Brain pericyte (primary cell): ENCODE measurements at places on chromosomes 7 and 10.
A peak's percentile ranks its signal among the peaks of the same experiment; 100 is the strongest.

GRCh38 chr7:97117035-97117371 lies 495 bp upstream of the SDHAF3 start:
- DNase-seq, result no peak

DNA sequence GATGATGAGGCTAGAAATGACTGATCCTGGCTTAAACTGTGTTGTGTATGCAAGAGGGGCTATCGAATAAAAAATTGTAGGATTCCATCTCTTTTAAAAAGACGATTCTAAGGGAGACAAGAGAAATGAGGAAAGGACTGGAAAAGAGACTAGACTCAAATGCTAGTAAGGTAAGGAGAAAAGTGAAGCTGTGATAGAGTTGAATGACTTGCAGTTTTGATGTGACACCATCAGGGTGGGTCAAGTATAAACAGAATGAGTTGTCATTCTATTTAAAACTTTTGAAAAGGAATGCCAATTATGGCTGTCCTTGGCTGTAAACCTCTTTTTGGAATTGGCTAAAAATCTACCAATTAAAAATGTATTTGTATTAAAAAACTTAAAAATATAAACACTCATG lies 184.5 kb upstream of the PHF14 start:
- DNase-seq, result no peak

GRCh38 chr10:51215951-51216834 lies 141.9 kb downstream of the PRKG1 start:
- no peak for DNase-seq

DNA sequence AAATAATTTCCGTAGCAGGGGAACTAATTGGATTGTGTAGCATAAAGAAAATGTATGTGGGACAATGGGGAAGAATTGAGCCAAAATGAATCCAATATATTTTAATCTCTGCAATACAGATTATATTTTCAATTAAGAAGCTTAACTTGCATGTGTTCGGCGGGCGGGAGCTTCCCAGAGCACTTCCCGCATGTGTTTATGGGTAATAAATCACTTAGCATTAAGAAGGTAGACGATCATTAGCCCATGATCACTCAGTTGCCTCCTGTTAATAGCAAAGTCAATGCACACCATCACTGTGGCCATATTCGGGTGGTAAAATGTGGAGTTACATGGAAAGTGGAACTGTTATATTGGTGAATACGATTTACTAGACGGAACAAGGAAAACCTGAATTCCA lies 122.9 kb upstream of the INSYN2A start:
- DNase-seq, result no peak

DNA sequence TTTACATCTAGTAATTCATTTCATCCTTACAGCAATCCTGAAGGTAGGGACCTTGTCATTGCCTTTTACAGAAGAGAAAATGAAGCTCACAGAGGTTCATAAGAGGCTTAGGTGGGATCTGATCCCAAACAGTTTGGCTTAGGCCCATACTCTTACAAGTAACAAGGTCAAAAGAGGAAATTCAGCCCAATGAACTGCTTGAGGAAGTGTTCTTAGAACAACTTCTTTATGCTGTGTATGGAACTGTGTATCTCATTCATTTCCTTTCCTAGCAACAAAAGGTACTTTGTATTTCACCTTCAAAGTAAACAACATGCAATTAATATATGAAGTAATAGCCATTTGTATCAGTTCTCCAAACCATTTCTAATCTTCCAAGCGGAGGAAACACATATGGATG lies 79.3 kb downstream of the AVL9 start:
- no peak for DNase-seq

DNA sequence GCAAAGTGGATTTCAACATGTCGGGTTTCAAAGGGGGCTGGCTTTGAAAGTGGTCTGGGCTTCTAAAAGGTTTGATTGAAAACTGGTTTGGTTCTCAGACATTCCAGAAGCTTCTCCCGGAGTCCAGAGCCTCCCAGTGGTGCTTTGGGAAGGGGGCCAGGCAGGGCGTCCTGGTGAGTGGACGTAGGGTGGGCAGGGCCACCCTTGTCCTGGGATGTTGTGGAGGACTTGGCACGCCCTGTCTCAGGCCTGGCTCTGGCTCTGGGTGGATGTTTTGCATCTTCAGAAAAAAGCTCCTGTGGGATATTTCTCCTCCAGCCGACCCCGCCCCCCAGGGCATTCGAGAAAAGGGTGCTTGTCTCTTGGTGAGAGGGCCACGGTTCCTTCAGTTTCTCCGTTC lies 31.2 kb downstream of the GRIFIN start:
- DNase-seq, result no peak

GRCh38 chr7:91892821-91893340 lies 12.4 kb upstream of the MTERF1 start:
- DNase-seq, result no peak

GRCh38 chr10:46268076-46268881 lies 18.5 kb upstream of the ANTXRL start:
- DNase-seq, result no peak

- no peak for DNase-seq
Observed at GRCh38 chr7:4883033-4883371, 514 bp downstream of the RADIL start.

- DNase-seq, result peak; percentile 58
Observed at GRCh38 chr7:80583901-80584300, 54.5 kb upstream of the CD36 start.

DNA sequence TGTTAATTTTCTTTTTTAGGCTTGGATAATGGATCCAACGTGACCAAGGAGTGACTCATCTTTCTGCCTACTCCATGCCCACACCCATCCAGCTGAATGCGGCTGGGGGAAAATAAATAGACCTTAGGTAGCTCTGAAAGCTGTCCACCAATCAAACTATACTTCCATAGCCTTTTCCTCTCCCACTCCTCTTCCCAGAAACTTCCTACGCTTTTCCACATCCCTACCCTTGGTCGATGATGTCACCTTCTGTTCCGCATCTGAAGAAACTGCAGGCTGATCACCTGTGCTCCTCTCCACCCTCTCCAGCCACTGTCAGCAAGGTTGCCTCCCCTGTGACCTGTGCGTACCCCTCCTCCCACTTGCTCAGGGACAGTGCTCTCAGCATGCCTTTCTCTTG lies 359.8 kb upstream of the KLF6 start:
- DNase-seq, result no peak

- no peak for DNase-seq
Observed at GRCh38 chr10:98339799-98340198, 71.8 kb upstream of the LOXL4 start.

GRCh38 chr7:25940086-25940906 lies 211.7 kb upstream of the NFE2L3 start:
- DNase-seq, result no peak

DNA sequence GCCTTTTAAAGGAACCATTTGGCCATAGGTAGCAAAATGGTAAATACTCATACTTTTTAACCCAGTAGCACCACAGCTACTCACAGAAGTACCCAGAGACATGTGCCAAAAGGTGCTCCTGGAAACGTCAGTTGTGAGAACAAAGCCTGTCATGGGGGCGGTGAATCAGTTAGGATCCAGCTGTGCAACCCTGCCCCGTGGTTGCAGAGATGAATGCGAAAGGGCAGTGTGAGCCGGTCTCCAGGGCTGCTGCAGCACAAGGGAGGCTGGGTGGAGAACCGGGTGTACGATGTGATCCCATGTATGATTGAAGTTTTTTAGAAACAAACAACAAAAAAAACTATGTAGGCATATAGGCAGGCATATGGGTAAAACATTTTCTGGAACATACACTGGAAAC lies 1.3 kb upstream of the LRRC18 start:
- peak; percentile 40 for DNase-seq

DNA sequence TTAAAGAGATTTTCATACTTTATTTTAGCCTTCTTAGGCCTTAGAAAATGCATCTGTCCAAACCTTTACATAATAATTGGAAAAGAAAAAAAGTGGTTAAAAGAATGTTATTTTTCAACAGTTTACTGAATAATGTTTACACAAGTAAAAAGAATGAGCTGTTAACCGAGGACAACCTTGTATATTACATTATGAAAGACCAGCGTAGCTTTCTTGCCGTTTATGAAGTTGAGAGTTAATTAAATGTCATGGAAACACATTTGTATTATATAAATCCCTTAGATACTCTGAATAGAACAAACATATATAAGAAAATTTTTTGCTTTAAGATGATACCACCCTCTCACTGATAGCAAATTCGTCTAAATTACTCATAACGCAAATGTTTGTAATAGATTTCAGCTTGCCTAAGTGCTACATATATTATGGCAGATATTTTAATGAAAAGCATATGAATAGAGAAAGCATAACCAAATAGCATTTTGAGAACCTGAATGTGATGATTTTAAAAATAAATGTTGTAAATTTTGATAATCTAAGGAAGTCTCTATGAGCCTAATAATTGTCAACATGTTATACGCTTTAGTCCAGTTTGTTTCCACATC lies 9.1 kb downstream of the CACNB2 start:
- DNase-seq, result no peak

- DNase-seq, result no peak
Observed at GRCh38 chr10:75187961-75188426, 22.6 kb upstream of the VDAC2 start.

GRCh38 chr10:106132956-106133355 lies 1031.5 kb downstream of the SORCS1 start:
- DNase-seq, result no peak

DNA sequence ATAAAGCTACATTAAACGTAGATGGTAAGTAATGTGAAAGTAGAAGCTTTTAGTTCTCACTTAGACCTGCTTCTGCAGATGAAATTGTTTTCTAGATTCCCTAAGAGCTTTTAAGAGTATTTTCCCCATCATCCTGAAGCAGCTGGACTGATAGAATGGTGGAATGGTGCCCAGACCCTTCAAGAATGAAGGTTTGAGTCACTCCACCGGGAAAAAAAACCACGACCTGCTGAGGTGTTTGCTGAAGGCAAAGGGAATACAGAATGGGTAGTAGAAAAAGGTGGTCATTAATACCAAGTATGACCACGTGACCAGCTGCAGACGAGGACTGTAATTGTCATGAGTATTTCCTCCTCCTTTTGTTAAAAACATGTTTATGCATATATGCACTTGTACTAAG lies 79.2 kb upstream of the PTPRZ1 start:
- no peak for DNase-seq

GRCh38 chr10:124603376-124604213 lies 140.6 kb downstream of the FAM53B start:
- DNase-seq, result no peak

DNA sequence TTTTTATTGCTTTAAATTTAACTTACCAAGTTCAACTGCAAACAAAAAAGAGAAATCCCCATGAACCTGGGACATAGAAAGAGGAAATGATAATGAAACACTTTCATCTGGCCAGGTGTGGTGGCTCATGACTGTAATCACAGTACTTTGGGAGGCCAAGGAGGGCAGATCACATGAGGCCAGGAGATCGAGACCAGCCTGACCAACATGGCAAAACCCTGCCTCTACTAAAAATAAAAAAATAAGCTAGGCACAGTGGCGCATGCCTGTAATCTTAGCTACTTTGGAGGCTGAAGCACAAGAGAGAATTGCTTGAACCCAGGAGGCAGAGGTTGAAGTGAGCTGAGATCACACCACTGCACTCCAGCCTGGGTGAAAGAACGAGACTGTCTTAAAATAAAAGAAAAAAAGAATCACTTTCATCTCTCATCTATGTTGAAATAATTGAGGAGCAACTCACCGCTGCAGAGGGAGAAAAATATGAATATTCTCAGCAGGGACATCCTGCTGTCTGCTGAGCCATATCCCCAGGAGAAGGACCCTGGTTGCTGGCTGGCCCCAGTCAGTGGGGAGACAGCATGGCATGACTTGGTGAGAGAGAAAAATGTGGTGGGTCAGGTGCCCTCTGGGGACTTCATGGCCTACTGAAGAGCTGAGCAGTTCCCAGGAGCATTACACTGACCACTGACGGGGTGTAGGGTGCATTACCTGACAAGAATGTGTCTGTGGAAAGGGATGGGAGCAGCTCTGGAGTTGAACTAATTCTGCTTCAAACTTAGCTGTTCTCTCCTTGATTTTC lies 22.8 kb upstream of the TARP start:
- no peak for DNase-seq

DNA sequence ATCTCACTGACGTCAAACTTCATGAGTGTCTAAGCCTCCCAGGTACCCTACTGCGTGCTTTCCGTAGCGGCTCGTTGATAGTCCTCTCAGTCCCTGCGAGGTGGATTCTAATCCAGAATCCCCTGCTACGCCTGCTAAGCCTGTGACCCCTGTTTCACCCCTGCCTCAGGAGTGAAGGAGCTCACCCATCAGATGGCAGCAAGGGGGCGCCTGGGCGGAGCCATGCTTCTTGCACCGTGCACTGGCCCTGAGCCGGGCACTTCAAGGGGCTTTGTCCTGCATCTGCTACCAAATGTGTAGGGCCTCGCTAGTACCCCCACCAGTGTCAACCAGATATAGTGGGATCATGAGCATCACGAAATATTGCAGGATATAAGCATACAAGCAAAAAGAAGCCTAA lies 918 bp upstream of the STRA8 start:
- DNase-seq, result no peak

DNA sequence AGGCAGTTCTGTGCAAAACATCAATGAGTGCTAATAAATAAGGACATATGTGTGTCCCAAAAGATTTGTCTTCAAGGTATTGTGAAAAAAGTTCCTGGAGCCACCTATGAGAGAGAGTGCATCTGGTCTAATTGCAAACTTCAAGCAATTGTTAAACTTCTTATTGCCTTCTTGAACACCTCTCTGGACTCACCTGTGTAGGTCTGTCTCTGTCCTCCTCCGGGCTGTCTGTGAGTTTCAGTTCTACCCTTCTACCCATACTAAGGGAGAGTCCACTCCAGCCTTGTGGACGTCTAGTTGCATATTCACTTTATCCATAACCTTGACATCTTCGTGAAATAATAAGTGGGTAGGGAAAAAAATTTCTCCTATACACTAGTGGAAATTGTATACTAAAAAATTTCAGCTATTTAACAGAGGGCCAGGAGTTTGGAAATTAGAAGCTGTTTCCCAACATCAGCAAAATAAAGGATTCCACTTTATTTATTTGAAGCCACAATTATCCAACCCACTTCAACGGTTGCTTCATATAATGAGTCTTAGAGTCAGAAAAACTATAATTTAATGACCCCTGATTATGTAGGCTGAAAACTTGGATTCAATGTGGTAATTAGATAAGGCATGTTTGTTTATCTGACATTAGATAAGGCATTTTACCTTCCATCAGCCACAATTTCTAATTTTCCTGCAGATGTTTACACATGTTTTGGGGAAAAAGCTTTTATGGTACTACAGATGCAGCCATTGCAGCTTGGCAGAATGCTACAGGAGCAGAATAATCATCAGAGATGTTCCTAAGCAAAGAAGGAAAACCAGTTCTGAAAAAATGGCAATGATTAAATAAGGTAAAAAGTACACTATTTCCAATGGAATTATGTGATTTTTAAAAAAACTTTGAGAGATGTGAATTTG lies 150.8 kb upstream of the FAM3C start:
- DNase-seq, result no peak

DNA sequence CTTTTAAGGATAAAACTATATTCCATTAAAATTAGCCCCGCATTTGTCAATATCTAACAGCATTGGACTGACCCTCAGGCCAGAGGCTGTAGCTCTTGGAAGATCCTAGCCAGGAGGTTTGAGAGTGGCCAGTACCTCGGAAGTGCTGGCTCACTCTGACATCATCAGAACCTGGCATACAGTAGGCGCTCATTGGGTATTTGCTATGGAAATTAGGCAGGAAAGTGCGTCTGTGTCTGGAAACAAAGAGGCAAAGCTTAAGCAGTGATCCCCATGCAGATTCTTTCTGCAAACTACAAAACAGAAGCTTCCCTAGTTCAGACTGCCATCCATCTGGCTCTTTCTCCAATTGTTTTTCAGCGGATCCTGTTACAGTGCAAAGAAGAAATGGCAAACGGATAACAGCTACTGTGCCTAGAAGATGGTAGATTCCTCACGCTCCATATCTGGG lies 1.7 kb upstream of the PRKCQ start:
- DNase-seq, result no peak

GRCh38 chr10:30420766-30421165 lies 13.2 kb upstream of the MAP3K8 start:
- no peak for DNase-seq
